ENCODE measurements at places on chromosomes 6 and 20.

- DNase-seq, result no peak
These were observed 524.6 kb upstream of the JARID2 start for GRCh38 chr6:14721103-14721758.

DNA sequence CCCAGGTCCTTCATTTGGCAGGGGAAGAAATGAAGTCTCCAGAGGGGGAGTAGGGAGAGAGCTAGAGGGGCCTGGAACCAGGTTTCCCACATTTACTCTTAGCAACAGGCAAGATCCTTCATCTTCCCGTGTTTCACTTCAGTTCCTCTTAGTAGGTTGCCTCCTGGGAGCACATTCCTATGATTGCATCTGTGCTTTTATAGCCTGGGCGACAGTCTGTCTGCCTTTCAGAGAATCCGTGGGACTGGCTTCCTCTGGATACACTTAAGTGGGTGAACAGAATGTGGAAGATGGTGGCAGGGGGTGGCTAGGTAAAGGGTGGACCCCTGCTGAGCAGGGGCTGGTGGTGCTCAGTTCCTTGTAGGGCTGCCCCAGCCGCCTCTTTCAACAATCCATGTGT is 33.4 kb downstream of the STK35 start:
- no peak for DNase-seq

GRCh38 chr6:3388786-3389185 is 68.1 kb downstream of the SLC22A23 start:
- DNase-seq, result no peak

DNA sequence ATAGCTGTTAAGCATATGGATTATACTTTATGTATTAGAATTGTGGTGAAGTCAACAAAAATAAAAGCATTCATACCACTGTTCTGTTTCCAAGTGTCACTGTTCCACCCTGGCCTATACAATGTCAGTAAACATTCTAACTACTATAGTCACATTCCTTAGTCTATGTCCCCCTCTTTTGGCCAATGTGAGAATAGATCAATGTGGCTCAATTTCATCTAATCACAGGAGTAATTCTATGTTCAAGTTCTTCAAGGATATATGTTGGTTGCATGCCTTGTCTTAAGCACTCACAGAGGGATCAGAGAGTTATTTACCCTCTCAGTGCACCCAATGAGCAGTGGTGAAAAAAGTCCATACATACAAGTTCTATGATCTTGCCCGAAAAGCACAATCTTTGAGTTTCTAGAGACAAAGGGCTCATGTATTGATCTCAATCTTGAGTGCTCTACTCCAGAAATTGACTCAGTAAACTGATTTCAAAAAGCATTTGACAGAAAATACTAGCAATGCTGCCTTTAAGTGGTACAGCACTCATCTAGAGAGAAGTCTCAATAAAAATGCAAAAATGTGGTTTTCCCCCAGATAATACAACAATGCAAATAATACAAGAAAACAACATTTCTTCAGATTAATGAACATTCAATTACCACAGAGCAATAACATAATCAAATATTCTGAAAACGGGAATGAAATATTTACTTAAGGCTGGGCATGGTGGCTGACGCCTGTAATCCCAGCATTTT is 16.5 kb downstream of the SMLR1 start:
- no peak for DNase-seq

- DNase-seq, result no peak
These were observed 11.8 kb downstream of the FYN start for GRCh38 chr6:111861431-111861885.
